ENCODE measurements at places on chromosomes 6 and 20.

GRCh38 chr20:60837173-60837770 is 414.8 kb upstream of the CDH4 start:
- no peak for DNase-seq

DNA sequence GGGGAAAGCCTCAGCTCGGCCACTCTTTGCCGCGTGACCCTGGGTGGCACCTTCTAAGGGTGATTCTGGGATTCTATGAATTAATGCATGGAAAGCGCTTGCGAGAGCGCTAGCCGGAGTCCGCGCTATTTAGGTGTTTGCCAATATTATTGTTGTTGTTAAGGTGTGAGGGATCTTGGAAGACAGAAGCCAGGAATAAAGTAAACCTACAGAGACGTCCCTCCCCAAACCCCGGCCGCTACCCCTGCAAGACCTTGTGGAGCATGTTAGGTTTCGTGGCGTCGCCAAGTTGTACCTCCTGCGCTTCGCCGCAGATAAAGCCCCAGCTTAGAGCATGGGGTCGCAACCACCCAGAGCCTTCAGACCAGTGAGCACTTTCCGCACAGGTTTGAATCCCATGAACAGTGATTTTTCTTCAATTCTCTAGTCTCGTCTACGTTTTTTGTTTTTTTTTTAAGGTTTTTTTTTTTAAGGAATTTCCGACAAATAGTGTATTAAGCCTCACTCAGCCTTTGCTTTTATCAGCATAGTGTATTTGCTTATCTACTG is 16.9 kb upstream of the ZSCAN9 start:
- no peak for DNase-seq

DNA sequence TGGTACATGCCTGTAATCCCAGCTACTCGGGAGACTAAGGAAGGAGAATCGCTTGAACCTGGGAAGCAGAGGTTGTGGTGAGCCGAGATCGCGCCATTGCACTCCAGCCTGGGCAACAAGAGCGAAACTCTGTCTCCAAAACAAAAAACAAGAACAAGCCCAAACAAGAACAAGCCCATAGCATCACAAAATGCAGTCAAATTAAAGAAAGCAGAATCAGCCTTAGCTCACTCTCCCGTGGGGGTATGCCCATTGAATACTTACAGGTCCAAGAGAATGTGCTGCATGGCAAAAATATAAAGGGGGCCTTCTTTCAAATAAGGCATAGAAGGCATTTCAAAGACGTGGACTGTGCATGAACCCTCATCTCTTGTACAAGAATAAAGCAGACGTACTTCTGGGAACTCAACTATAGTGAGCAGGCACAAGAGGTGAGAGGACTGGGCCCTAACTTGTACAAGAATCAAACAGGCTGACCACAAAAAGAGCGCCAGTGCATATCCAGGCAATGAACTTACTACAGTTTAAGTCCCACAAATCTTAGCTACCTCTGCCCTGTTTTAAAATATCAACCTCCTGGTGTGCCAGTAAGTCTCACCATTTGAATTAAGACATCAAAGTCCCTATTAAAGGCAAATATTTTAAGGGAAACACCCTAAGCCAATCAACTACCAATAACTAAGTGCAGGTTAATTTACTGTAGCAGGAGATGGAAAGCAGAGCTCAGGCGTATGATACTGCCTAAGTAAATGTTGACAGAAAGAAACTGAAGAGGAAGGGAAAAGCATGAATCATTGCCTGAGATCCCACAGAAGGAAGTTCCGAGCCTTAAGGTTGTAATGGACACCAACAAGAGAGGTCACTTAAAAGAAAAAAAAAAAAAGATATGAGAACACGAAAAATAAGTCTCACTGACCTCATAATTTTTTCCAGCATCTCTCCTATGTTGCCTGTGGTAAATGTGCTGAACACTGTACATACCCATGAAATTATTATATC is 37.4 kb downstream of the TOMM6 start:
- no peak for DNase-seq

GRCh38 chr6:41790045-41790444 is 2.6 kb downstream of the TOMM6 start:
- DNase-seq, result no peak

DNA sequence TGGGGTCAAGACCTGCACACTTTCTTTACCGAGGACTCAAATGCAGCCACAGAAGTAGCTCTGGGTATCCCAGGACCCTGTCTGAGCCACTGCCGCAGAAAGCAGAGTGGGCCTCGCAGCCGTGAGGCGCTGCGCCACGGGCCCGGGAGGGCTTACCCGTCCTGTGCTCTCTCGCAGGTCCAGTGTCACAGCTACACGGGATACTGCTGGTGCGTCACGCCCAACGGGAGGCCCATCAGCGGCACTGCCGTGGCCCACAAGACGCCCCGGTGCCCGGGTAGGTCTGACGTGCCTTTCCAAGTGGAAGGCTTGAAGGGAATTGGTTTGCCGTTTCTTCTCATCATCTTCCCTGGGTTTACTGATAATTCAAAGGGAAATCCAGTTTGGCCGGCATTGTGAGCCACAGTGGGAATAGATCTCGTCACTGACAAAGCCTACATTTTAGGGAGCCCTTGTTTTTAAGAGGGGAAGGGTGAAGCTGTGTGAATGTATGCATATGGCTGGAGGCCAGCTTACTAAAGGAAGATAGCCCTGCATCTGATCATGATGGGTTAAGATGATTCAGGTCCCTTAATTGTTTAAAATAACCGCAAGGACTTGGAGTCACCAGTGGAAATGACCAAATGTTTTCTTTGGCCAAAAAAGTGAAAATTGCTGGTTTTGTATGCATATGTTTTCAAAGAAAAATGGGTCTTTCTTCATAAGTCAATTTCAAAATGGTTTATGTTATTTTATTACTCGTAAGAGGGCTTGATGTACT is 86.6 kb downstream of the SMOC2 start:
- no peak for DNase-seq
